Omental fat pad (tissue), 4 donors: ENCODE measurements at places on chromosomes 7 and 10. TPM values are rescaled to one million over a fixed set of nuclear protein-coding genes. Genes with fewer than 3 reads are reported as not detected.

- DNase-seq, result no peak
These were observed 112.5 kb downstream of the DOCK1 start for GRCh38 chr10:127017541-127018297.

GRCh38 chr10:17174626-17175025 lies 26.8 kb downstream of the TRDMT1 start:
- no peak for DNase-seq

MPP7 gene
- total RNA-seq, result 7.1 TPM

DNA sequence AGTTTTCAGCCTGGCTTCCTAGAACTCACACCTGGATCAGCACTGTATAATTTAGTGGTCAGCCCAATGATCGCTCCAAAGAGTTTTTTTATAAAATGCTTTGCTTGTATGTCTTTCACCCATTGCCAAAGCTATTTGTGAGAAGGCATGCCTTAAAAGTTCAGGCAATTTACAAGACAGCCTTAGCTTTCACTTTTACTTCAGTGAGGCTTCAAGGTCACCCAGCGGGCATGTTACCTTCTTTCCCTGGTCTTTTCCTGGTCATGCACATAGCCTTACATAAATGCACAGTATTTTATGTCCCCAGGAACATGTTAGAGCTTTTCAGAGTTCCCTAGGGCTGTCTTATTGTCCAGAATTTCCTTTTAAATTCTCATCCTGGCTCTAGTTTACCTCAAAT lies 179.9 kb upstream of the TMEM72 start:
- no peak for DNase-seq

GRCh38 chr7:106583100-106583499 lies 77.9 kb downstream of the CCDC71L start:
- no peak for DNase-seq

- DNase-seq, result no peak
These were observed 63.1 kb upstream of the CNTNAP2 start for GRCh38 chr7:146053492-146053891.

DNA sequence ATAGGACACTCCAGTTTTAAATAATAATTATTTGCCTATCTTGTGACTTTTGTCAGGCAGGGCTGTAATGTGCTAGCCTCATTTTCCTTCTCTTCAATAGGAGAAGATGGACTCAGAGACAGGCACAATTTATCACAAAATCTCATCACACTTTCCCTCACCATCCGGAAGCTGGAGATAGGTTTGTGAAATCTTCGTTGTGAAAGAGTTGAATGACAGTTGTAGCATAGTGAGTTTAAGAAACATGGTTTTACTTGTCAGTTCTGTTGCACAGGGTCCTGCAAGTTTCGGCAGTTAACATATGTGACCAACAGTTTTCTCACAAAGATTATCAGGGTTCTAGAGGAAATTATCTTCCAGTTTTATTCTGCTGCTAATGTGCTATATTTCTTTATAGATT lies 37.7 kb upstream of the MAP3K8 start:
- DNase-seq, result no peak

- no peak for DNase-seq
These were observed 19.8 kb downstream of the CEP41 start for GRCh38 chr7:130420943-130421578.
